ENCODE measurements at places on chromosomes 2 and 18.

- H3K4me1 ChIP-seq = peaks cover 18% of the 10 kb centered on the region
- H3K27ac ChIP-seq = peak overlapping the region; percentile 47
- no peak for DNase-seq
- H3K4me3 ChIP-seq = no peak overlapping the region
- H3K36me3 ChIP-seq = peaks cover 3% of the 10 kb centered on the region
These were observed 25.9 kb upstream of the IMPA2 start for GRCh38 chr18:11955239-11956029.

- no peaks in the 10 kb centered on the region for H3K27me3 ChIP-seq
- no peak overlapping the region for H3K27ac ChIP-seq
- no peaks in the 10 kb centered on the region for H3K36me3 ChIP-seq
- H3K4me1 ChIP-seq = peaks cover 11% of the 10 kb centered on the region
- H3K4me3 ChIP-seq = no peak overlapping the region
- DNase-seq = no peak
These were observed 70.3 kb upstream of the DOCK10 start for GRCh38 chr2:225112362-225113126.

DNA sequence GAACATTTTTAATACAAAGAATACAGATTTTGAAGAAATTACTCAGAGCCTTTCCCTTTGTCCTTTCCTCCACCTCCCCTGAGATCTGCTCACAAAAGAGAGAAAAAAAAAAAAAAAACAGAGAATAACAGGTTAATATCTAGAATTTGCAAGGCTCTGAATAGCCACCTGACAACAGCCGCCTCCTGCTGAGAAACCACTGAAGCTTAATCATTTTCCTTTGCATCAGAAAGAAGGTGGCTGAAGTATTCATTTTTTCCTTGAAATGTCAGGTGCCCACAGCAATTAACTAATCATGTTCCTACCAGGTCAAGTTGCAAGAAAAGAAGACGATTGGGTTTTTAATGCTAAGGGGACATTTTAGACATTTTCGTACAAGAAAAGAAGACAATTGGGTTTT lies 21.2 kb downstream of the CNTNAP5 start:
- H3K27me3 ChIP-seq = peaks cover 4% of the 10 kb centered on the region
- H3K36me3 ChIP-seq = no peaks in the 10 kb centered on the region
- no peaks in the 10 kb centered on the region for H3K4me1 ChIP-seq
- H3K4me3 ChIP-seq = no peak overlapping the region
- H3K27ac ChIP-seq = no peak overlapping the region
- DNase-seq = no peak

DNA sequence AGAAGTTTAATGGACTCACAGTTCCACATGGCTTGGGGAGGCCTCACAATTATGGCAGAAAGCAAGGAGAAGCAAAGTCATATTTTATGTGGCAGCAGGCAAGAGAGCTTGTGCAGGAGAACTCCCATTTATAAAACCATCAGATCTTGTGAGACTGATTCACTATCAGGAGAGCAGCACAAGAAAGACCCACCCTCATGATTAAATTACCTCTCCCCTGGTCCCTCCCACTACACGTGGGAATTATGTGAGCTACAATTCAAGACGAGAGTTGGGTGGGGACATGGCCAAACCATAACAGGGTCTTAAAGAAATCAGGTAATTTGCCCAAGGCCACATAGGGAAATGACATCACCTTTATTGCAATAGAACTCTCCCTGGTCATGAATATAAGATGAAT lies 1073.3 kb upstream of the ACVR2A start:
- no peak overlapping the region for H3K27ac ChIP-seq
- H3K4me3 ChIP-seq = no peak overlapping the region
- no peak for DNase-seq
- no peaks in the 10 kb centered on the region for H3K4me1 ChIP-seq
- no peaks in the 10 kb centered on the region for H3K36me3 ChIP-seq
- no peaks in the 10 kb centered on the region for H3K27me3 ChIP-seq

DNA sequence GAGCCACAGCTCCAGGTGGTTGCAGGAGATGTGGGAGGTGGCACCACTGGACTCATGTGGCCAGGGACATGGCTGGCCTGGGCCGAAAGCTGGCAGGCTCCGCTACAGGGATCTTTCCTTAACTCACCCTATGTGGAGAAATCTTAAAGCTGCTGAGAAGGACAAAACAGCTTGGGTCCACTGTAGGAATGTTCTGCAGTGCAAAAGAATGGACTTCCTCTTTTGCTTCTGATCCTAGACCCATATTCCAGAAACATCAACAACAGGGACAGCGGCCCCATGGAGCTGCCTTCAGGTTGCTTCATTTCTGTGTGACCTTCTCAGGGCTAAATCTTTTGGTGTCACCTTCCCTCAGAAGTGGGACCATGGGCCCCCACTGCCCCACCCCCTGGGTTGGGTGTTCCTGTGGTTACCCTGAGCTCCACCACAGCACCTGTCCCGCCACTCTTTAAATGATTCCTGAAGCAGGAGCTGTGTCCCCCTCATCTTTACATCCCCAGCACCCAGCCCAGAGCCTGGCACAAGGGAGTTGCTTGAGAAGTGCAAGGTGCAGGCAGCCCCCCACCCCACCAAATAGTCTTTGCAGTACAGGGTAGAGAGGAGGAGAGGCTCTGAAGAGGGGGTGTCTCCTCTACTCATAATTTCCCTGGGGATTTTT lies 205.8 kb downstream of the ZBTB7C start:
- H3K4me3 ChIP-seq = no peak overlapping the region
- no peaks in the 10 kb centered on the region for H3K36me3 ChIP-seq
- no peak for DNase-seq
- peaks cover under 1% of the 10 kb centered on the region for H3K4me1 ChIP-seq
- H3K27ac ChIP-seq = no peak overlapping the region

GRCh38 chr18:4251873-4252272 lies 203.2 kb downstream of the DLGAP1 start:
- H3K4me3 ChIP-seq = no peak overlapping the region
- H3K36me3 ChIP-seq = no peaks in the 10 kb centered on the region
- no peak overlapping the region for H3K27ac ChIP-seq
- H3K27me3 ChIP-seq = no peaks in the 10 kb centered on the region
- no peak for DNase-seq

GRCh38 chr2:37786854-37787253 lies 115.4 kb upstream of the CDC42EP3 start:
- no peak overlapping the region for H3K4me3 ChIP-seq
- H3K36me3 ChIP-seq = no peaks in the 10 kb centered on the region
- H3K27ac ChIP-seq = peak overlapping the region; percentile 8
- no peak for DNase-seq

DNA sequence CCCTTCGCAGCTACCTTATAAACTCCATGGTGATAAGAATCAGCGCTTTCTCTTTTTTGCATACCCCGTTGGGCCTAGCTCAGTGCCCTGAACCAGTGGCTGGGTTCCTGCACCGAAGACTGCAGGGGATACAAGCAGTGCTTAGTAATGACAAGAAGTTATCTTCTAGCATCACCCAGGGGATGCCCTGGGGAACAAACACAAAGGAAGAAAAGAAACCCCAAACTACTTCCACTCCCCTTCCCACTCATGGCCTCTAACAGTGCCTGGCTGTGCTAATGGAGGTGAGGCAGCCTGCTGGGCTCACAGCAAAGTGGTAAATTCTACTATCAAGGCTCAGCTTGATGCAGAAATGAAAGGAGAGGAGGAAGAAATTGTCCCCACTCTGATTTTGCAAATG lies 314.7 kb downstream of the TXNL1 start:
- peaks cover 21% of the 10 kb centered on the region for H3K4me1 ChIP-seq
- no peak overlapping the region for H3K4me3 ChIP-seq
- no peak for DNase-seq

GRCh38 chr18:22681908-22682307 lies 251.2 kb upstream of the RBBP8 start:
- no peak overlapping the region for H3K4me3 ChIP-seq
- H3K4me1 ChIP-seq = peaks cover 23% of the 10 kb centered on the region
- H3K27ac ChIP-seq = peak overlapping the region; percentile 73
- no peaks in the 10 kb centered on the region for H3K27me3 ChIP-seq
- no peak for DNase-seq

- H3K4me1 ChIP-seq = no peaks in the 10 kb centered on the region
- H3K36me3 ChIP-seq = peaks cover 8% of the 10 kb centered on the region
- DNase-seq = no peak
- no peaks in the 10 kb centered on the region for H3K27me3 ChIP-seq
- H3K27ac ChIP-seq = no peak overlapping the region
These were observed 40.5 kb downstream of the ANKRD12 start for GRCh38 chr18:9177031-9177430.

- H3K27me3 ChIP-seq = no peaks in the 10 kb centered on the region
- H3K4me3 ChIP-seq = no peak overlapping the region
- peaks cover 8% of the 10 kb centered on the region for H3K4me1 ChIP-seq
- DNase-seq = no peak
- H3K27ac ChIP-seq = no peak overlapping the region
- H3K36me3 ChIP-seq = no peaks in the 10 kb centered on the region
These were observed 603.9 kb upstream of the FANCL start for GRCh38 chr2:58845011-58845410.

DNA sequence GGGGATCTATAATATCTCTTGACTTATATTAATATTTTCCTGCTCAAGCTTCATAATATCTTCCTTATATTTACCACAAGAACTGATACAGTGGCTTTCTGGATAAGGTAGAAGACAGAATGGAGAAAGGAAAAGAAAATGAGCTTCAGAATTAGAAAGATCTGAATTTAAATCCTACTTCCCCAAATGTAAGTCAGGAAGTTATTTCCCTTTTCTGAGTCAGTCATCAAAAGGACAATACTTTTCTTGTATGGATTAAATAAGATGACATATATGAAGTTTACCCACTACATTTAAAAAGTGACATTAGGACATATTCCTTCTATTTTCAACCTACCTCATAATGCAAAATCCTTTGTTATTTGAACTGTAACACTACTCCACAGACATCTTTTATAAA lies 19.0 kb downstream of the KRCC1 start:
- DNase-seq = no peak
- no peak overlapping the region for H3K27ac ChIP-seq
- H3K4me3 ChIP-seq = no peak overlapping the region
- H3K36me3 ChIP-seq = peaks cover 28% of the 10 kb centered on the region
- no peaks in the 10 kb centered on the region for H3K27me3 ChIP-seq

DNA sequence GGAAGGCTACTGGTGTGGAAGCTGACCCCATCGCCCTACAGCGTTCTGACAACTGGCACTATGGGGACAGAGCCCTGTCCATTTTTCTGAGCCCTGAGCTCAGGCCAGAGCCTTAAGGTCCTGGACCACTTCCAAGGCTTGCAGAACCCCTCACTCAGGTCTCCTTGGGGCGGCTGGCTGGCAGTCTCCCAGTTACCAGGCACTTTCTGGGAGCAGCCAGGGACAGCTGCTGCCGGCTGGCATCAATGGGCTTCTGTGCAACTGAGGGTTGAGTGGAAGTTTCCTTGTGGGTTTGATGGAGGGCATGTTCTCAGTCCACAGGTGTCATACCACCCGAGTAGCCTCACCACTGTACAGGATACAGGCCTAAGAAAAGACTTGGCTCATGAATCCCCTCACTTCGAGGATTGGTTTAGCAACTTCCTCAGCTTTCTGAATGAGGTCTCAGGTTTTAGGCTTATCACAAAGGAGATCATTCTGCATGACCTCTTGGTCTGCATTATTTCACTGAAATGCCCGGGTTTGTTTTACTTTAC lies 27.4 kb upstream of the WIPF1 start:
- peaks cover 3% of the 10 kb centered on the region for H3K36me3 ChIP-seq
- H3K27ac ChIP-seq = no peak overlapping the region
- peaks cover 10% of the 10 kb centered on the region for H3K4me1 ChIP-seq
- H3K27me3 ChIP-seq = no peaks in the 10 kb centered on the region

DNA sequence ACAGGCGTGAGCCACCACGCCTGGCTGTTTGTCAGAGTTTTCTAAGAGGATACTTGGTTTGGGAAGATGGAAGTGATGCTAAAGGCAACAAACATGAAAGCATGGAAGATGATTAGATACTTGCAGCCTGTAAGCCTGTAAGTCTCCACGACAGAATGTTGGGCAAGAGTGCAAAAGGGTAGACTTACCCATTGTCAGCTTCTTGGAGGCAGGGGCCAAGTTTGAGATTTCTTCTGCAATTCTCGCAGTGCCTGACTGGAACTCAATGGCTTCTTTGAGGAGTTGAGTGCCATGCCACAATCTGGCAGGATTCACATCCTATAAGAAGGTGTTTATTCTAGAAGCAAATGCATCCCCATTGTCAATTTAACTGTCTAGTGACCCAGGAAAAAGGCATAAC lies 70.1 kb upstream of the EFEMP1 start:
- peaks cover 47% of the 10 kb centered on the region for H3K27me3 ChIP-seq
- no peaks in the 10 kb centered on the region for H3K4me1 ChIP-seq
- no peaks in the 10 kb centered on the region for H3K36me3 ChIP-seq

DNA sequence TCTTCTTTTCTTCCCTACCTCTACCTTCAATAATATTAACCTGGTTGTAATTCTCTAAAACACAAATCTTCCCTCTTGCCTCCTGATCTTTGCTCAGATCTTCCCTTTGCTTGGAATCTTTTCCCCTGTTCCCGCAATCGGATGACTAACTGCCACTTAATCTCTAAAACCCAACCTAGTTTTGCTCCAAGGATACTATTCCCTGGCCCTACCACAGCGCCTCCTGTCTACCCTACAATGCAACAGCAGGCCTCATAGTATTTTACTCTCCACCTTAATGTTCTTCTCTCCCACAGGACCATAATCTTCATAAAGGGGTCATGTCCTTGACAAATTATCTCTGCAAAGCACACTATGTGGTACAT lies 246.8 kb upstream of the TNP1 start:
- no peak overlapping the region for H3K4me3 ChIP-seq
- peak overlapping the region; percentile 89 for H3K27ac ChIP-seq
- no peaks in the 10 kb centered on the region for H3K36me3 ChIP-seq
- no peak for DNase-seq
- peaks cover 4% of the 10 kb centered on the region for H3K27me3 ChIP-seq
- no peaks in the 10 kb centered on the region for H3K4me1 ChIP-seq

GRCh38 chr2:225122583-225123486 lies 80.6 kb upstream of the DOCK10 start:
- H3K36me3 ChIP-seq = no peaks in the 10 kb centered on the region
- DNase-seq = no peak
- H3K27ac ChIP-seq = no peak overlapping the region
- no peaks in the 10 kb centered on the region for H3K4me1 ChIP-seq

DNA sequence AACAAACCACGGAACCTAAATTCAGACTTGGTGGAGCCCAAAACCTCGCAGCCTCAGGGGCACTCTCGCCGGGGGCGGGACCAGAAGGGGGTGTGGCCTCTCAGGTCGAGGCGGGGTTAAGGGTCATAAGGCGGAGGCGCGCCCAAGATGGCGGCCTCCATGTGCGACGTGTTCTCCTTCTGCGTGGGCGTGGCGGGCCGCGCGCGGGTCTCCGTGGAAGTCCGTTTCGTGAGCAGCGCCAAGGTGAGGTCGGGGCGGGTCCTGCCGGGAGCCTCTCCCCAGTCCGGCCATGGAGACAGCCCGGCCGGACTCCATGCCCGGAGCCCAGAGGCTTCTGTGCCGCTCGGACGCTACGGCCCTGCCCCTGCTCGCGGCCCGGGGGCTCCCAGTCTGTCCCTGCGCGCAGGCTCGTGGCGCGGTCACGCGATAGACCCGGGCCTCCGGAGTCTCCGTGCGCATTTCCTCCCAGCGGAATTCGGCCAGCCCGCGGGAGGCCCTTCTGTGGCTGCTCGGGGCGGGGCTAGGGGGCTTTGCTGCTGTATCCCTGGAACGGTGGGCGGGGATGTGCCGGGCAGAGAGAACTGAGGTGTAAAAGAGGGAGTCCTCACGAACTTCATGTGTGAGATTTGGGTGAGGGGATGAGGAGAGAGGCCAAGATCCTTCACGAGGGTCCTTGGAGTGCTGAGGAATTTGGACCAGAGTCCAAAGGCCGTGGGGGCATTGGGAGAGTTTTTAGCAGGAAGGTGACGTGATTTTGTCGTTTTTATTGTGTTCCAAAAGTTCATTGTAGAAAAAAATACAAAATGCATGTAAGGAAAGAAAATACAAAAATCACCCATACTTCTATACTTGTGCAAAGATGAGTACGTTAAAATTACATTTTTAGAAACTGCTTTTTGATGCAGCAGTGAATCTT lies at the start of gene SMYD5:
Gene SMYD5, plus strand, starts transcription at position 126 of the 916 bp plus-strand sequence. Its CDS starts 22 bp downstream, at position 148.
- peak within 1 kb of the TSS; percentile 97 for H3K4me3 ChIP-seq
- H3K4me1 ChIP-seq = peaks cover 24% of the 10 kb centered on the region
- peaks cover 15% of the 10 kb centered on the region for H3K27me3 ChIP-seq
- H3K27ac ChIP-seq = peak within 1 kb of the TSS; percentile 87
- H3K36me3 ChIP-seq = no peaks in the 10 kb centered on the region

All from type B pancreatic cell (in vitro differentiated cells).